NCI-H2029 treated with DMSO at 0.1 percent for 48 hours (cell line): ENCODE measurements at places on chromosomes 16 and 17.

DNA sequence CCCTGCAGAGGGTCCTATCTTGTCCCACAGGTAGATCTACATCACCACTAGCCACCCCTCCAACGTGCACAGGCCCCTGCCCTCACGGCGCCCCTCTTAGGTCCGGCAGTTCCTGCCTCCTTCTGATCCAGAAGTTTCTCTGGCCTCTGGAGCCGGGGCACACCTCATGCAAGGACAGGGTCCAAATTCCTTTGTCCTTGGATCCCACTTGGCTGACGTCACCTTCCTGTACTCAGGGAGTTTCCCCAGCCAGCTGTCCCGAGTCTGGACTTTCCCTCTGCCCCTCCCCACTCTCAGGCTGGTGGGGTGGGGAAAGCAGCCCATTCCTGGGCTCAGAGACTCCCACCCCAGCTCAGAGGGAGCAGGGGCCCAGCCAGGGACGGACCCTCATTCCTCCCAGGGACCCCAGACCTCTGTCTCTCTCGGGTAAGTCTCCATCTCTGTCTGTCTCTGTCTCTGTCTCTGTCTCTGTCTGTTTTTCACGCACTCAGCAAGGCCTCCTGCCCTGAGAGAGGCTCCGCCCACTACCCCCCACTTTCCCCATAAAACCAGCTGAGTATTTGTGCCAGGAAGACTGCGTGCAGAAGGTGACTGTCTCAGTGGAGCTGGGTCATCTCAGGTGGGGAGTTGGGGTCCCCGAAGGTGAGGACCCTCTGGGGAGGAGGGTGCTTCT is at the start of gene IL32:
Gene IL32 (plus strand): TSS at position 572 of the 673 bp plus-strand sequence. CDS start 172 bp downstream, outside the sequence.
- no peak for DNase-seq

DNA sequence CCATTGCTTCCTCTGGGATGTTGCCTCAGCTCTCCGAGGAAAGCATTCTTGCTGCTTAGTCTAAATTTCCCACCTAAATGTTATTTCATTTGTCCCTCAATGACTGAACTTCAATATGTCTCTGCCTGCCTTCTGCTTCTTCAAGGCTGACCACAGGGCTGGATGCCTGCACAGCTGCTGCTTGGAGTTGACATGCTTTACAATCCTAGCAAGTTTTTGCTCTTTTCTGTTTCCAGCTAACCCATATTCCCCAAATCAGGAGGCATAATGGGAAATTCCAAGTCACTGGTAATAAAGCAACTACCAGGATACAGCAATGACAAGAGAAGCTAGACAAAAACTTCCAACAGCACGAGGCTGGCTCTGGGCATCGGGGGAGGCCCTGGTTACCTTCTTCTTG is 48.9 kb downstream of the GTF3C1 start:
- DNase-seq = no peak

DNA sequence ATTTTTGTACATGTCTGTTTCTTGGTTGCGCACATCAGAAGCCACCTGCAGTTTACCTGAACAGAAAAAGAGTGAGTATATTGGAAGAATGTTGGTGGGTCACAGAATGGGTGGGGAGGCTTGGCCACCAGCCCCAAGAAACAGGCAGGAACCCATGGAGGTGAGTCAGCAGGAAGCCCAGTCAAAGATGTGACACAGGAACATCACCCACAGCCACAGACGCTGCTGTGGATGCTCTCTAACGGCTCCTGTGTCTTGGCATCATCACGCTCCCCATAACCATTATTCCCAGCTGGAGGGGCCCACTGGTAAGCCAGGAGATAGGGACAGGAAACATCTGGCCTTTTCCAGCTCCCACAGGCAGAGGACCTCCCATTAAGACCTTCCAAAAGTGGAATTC is 94.0 kb upstream of the WSB1 start:
- DNase-seq = no peak

DNA sequence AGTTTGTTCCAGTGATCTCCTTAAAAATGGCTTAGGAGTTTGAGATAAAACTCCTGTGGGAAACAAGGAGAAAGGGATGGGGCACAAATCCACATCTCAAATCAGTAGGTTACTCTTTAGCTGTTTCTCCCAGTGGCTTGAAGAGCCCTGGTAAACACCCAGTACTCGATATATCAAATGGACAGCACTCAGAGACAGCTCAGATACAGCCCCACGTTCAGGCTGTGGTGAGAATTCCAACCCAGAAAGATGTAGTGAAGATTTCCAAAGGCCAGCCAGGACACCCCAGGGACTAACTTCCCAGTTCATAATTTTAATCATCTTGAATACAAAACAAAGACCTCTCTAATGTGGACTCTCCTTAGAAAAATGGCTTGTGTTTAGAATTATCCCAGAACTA is 6.4 kb upstream of the VEZF1 start:
- no peak for DNase-seq

- DNase-seq = no peak
Measured at GRCh38 chr17:63498626-63499195, 21.9 kb downstream of the ACE start.

- DNase-seq = no peak
Measured at GRCh38 chr16:53465606-53466280, 31.5 kb downstream of the RBL2 start.

DNA sequence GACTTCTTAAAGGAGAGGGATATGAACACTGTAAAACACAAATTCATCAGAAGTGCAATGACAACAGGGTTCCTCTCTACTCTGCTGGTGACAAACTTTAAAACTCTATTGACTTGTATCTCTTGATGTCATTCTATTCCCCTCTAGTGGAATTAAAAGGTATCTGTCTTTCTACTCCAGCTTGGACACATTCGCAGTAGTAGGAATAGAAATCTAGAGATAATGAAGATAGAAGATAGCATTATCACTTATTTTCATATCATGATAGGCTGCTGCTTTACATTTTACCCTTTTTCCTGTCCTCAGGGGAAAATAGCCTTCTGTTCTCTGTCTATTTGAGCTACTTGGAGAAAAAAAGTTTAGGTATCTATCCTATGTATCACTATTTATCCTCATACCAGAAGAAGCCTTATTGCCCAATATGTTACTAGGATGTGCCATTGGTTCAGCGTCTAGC is 209.6 kb upstream of the CACNG5 start:
- DNase-seq = peak; percentile 8

DNA sequence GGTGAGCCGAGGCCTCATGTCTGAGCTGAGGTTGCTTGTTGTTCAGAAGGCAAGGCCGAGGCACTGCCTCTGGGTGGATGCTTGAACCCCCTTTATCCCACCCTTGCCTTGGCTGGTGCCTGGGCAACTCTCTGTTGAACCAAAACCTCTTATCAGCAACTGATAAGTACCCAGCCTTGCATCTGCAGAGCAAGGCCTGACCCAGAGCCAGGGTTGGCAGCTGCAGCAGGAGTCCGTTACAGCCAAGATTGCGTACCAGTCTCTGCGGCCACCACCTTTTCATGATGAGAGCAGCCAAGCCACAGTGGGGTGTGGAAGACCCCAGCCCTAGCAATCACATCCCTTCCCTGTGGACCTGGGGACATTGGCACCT is 118.3 kb downstream of the RAB11FIP4 start:
- no peak for DNase-seq

DNA sequence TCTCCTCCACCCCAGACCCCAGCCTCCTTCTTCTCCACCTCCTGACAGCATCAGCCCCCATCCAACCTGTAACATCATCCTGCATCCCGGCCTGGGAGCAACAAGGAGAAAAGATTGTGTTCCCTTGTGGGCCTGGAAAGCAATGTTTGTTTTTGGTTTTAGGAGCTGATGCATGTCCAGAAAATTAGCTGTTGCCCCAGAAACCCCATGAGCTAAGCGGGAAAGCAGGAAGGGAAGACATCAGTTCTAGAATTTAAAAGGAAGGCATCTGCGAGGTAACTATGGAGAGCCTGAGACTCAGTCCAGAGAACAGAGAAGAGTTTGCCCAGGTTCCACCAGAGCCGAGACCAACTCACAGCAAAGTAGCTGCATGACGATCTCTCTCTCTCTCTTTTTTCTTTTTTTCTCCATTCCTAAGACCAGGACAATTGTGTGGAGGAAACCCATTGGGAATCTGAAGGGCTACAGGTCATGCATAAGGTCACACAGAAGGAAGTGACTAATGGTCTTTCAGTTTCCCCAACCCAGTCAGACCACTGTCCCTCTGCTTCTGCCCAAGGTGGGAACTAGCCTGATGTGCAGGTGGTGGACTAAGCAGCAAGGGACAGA is 124.4 kb downstream of the SLC39A11 start:
- DNase-seq = no peak

DNA sequence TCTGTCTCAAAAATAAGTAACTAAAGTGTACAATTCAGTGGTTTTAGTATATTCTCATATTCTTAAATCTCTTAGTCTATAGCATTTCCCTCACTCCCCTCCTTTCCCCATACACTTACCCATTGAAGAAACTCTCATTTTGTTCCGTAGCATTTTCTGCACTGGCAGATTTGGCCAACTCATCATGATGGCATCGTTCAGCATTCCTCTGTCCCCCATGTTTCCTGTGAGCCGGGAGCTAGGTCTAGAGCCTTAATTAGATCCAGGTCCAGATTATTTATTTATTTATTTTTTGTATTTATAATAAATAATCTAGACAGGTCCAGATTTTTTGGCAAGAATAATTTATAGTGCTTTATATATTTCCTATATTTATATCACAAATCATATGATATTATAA is 31.0 kb downstream of the HEATR3 start:
- no peak for DNase-seq

- DNase-seq = no peak
Measured at GRCh38 chr17:72724267-72724666, 368.2 kb downstream of the SLC39A11 start.

DNA sequence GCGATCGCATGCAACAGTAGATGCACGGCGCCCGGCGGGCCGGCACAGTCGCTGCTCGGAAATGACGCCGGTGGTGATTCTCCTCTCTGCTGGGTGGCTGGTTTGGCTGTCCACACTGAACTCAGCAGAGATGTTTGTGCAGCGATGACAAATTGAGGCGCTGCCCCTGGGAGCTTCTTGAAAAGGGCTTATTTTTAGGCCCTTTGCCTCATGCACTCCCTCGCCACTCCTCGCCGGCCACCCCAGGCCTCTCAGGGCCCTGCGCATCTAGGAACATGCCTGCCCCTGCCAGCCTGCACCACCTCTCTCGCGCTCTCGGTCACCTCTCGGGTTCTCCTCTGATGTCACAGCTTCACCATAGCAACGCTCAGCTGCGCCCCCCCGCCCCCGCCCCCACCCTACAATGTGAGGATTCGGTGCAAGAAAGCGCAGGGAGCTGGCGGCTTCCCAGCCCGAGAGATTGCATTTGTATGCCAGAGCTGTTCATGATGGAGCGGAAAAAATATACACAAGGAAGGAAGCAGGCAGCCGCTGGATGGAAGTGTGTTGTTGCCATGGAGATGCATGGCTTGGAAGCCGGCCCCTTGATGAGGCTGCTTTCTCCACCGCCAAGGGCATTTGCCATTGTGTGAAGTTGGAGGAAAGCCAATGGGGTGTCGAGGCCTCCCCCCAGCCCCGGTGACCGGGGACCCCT is 81.3 kb upstream of the PLCG2 start:
- DNase-seq = no peak

GRCh38 chr17:30228011-30228410 is 7.5 kb downstream of the SLC6A4 start:
- DNase-seq = no peak

- no peak for DNase-seq
Measured at GRCh38 chr16:7438601-7439000, 106.0 kb downstream of the RBFOX1 start.

DNA sequence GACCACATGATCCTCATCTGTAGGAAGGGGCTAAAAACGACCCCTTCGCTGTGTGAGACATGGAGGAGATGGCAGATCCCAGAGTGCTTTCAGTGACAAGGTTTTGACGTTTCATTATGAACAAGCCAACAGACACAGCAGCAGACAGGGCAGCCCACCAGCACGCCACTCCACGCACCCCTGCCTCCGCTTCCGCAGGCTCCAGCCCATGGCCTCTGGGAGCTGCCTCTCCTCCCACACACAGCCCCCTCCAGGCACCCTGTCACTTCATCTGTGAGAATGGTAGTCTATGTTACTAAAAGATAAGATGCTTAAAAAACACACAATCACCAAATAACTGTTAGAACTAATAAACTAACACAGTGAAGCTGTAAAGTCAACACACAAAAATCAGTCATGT is 12.3 kb upstream of the ADCY7 start:
- DNase-seq = no peak

DNA sequence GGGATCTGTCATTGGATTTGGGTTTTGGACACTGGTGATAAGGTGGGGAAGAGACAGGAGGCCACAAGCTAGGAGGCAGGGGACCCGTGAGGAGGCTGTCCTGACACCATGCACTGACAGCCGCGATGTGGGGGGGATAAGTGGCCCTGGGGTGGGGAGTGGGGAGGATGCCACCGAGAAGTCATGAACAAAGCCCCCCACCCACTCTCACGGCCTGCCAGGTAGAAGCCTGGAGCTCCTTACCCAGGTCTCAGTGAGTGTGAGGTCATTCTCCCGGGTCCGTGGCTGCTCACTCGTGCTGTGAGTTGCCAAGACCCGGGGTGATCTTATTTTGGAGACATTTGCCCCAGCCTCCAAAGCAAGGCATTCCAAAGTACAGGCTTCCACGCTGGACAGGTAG is 165.9 kb upstream of the TNRC6C start:
- no peak for DNase-seq

DNA sequence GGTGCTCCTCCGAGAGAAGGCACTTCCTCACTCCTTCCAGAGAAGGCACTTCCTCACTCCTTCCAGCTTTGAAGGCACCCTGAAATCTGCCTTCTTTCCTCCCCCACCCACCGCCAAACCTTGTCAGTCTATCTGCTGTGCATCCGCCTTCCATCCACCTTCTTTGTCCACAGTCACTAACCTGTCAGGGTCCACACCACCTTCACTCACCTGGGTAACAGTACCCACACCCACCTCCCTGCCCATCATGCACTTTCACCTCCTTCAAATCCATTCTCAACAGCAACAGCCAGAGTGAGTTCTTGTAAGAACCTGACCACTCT is 5.2 kb downstream of the CCDC102A start:
- no peak for DNase-seq

DNA sequence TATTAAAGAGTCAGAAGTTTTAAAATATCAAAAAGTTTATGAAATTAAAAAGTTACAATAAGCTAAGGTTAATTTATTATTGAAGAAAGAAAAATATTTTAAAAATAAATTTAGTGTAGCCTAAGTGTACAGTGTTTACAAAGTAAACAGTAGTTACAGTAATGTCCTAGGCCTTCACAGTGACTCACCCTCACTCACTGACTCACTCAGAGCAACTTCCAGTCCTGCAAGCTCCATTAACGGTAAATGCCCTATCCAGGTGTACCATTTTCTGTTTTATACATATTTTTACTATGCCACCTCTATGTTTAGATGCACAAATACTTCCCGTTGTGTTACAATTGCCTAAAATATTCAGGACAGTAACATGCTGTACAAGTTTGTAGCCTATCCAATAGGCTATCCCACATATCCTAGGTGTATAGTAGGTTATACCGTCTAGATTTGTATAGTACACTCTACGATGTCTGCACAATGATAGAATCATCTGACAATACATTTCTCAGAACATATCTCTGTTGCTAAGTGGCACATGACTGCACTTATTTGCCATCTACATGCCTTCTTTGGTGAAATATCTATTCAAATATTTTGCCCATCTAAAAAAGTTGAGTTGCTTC is 67.2 kb upstream of the WSB1 start:
- no peak for DNase-seq

- DNase-seq = no peak
Measured at GRCh38 chr17:14011740-14012405, 57.4 kb upstream of the COX10 start.

- no peak for DNase-seq
Measured at GRCh38 chr16:56945847-56946527, 14.0 kb downstream of the HERPUD1 start.
